ENCODE measurements at places on chromosomes 11 and 22. TPM values are rescaled to one million over a fixed set of nuclear protein-coding genes. Genes with fewer than 3 reads are reported as not detected.

Gene ADM2
- total RNA-seq, result 8.0 TPM

GRCh38 chr11:100585728-100586127, 101.4 kb upstream of the ARHGAP42 start:
- H3K27ac ChIP-seq, result no peak overlapping the region
- no peaks in the 10 kb centered on the region for H3K27me3 ChIP-seq
- DNase-seq, result no peak
- H3K4me3 ChIP-seq, result no peak overlapping the region
- no peaks in the 10 kb centered on the region for H3K4me1 ChIP-seq

- H3K27ac ChIP-seq, result no peak overlapping the region
- no peaks in the 10 kb centered on the region for H3K27me3 ChIP-seq
- DNase-seq, result no peak
- H3K4me3 ChIP-seq, result no peak overlapping the region
Measured at GRCh38 chr11:23283666-23284065, 423.4 kb upstream of the CCDC179 start.

GRCh38 chr22:48277868-48278581, 1515.6 kb downstream of the TBC1D22A start:
- peak; percentile 42 for DNase-seq
- H3K36me3 ChIP-seq, result no peaks in the 10 kb centered on the region
- no peak overlapping the region for H3K27ac ChIP-seq
- no peak overlapping the region for H3K4me3 ChIP-seq
- no peaks in the 10 kb centered on the region for H3K27me3 ChIP-seq
- no peaks in the 10 kb centered on the region for H3K4me1 ChIP-seq

DNA sequence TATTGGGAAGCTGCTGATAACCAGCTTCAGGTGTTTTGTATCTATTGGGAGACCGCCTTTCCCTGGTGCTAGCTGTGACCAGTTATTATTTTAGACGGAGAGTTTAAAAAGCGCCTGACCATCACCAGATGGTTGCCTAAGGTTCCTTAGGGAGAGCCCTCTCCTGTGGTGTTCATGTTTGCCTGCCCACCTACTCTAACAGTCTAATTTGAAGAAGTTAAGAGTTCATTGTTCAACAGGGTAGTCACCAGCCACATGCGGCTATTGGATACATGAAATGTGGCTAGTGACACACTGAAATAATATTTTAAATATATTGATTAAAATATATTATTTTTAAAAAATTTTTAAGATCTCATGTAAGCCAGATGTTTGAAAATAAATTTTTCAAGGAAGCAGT, 71.3 kb upstream of the SLN start:
- no peaks in the 10 kb centered on the region for H3K27me3 ChIP-seq
- no peak for DNase-seq
- H3K4me1 ChIP-seq, result peaks cover 2% of the 10 kb centered on the region
- no peak overlapping the region for H3K4me3 ChIP-seq

- no peak overlapping the region for H3K27ac ChIP-seq
- H3K27me3 ChIP-seq, result no peaks in the 10 kb centered on the region
- H3K4me3 ChIP-seq, result no peak overlapping the region
- no peak for DNase-seq
- H3K36me3 ChIP-seq, result no peaks in the 10 kb centered on the region
Measured at GRCh38 chr11:118142081-118142480, 10.5 kb downstream of the SCN4B start.
